ENCODE measurements at places on chromosomes 13 and 19.
A peak's percentile ranks its signal among the peaks of the same experiment; 100 is the strongest.

GRCh38 chr13:71350886-71351285 is 516.1 kb downstream of the DACH1 start:
- no peak for DNase-seq

DNA sequence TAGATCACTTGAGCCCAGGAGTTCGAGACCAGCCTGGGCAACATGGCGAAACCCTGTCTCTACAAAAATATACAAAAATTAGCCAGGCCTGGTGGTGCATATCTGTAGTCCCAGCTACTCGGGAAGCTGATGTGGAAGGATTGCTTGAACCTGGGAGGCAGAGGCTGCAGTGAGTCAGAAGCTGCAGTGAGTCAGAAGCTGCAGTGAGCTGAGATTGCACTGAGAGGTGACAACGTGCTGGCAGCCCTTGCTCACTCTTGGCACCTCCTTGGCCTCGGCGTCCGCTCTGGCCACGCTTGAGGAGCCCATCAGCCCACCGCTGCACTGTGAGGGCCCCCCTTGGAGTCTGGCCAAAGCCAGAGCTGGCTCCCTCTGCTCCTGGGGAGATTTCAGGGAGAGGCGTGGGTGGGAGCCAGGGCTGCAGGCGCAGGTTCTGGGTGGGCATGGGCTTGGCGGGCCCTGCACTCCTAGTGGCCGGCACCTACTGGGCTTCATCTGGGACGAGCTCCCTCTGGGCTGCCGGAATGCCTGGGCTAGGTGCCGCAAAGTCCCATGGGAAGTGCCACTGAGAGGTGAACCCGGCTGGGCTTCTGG is 39.5 kb upstream of the RPL21 start:
- DNase-seq: no peak

GRCh38 chr19:15378534-15379082 is 979 bp downstream of the AKAP8 start:
- DNase-seq: no peak

- no peak for DNase-seq
Measured at GRCh38 chr19:16233836-16234551, 36.3 kb downstream of the AP1M1 start.

- DNase-seq: peak; percentile 8
Measured at GRCh38 chr13:111460548-111461444, 140.4 kb downstream of the TEX29 start.

GRCh38 chr13:27170221-27170515 is 1.4 kb downstream of the USP12 start:
- no peak for DNase-seq

- no peak for DNase-seq
Measured at GRCh38 chr13:112742583-112742982, 52.7 kb downstream of the ATP11A start.

Measured in anterior cingulate cortex (tissue), 58 donors.